ENCODE measurements at places on chromosomes 6 and 20.

DNA sequence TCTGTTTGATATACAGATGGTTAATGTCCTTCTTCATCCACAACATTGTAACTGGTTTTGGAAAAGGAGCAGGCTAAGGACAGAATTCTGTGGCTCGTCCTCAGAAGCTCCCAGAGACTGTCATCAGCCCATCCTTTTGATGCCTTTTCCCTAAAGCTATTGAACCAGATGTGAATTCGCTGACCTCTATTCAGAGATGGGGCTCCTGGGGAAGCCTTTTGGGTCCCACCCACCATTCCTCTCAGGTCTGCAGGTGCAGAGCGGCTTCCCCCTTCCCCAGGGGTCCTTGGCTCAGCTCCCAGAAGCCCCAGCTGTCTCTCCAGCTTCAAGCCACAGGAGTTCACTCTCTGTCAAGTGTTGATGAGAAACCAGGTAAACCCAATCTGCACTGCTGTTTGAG, 191.7 kb downstream of the SMOC2 start:
- no peak for DNase-seq

DNA sequence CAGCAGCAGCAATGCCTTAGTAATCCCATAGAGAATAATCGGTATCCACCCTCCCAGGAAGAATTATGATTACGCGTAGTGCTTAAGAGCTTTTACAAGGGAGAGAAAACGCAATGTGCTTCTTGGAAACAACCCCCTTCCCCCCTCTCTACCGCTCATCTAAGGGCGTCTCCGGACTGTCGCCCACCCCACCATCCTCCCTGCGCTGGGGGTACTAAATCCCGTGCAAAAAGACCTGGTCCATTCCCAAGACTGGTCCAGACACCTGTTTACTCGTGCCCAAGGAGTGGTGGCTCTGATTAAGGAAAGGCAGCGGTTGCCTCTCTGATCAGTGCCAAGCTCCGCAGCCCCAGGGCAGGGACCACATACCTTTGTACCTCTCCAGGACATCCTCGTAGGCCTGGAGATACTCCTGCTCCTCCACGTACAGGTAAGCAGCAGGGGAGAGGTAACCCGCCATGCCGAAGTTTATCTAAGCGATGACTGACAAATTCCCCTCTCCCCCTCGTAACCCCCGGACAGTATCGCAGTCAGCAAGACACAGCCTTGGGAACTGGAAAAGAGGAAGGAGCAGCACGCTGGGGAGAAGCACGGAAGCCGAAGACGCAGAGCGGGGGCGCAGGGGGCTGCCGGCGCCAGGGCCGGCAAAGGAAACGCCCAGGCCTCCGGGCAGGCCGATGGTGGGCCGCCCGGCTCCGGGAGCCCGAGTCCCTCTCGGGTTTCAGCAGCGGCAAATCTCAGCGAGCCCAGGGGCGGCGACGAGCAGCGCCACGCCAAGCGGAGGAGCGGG, 112.0 kb upstream of the BEND6 start:
- peak; percentile 26 for DNase-seq

- DNase-seq: no peak
These were observed 53.9 kb upstream of the SIM1 start for GRCh38 chr6:100518588-100518987.

- DNase-seq: no peak
These were observed 319.5 kb upstream of the HSF2 start for GRCh38 chr6:122079916-122080315.

GRCh38 chr6:2938004-2938631, 33.2 kb downstream of the SERPINB6 start:
- DNase-seq: no peak

- no peak for DNase-seq
These were observed 403.8 kb upstream of the SOX4 start for GRCh38 chr6:21189759-21190158.

DNA sequence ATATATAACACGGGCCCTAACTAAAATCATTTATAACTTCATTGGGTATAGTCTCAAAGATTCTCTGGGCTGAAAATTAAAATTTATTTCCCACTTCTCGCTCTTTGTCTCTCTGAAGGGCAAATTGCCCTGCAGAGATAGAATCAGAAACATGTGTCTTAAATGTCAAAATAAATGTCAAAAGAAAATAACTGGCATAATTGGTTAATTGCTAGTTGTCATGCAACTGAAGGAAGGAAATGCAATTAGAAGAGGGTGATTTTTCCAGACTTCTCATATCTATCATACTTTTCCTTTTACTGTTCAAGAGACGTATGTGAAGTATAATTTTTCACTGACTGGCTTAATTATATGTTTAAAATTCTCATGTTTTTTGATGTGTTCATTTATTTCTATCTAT, 80.3 kb upstream of the HMGCLL1 start:
- DNase-seq: no peak

DNA sequence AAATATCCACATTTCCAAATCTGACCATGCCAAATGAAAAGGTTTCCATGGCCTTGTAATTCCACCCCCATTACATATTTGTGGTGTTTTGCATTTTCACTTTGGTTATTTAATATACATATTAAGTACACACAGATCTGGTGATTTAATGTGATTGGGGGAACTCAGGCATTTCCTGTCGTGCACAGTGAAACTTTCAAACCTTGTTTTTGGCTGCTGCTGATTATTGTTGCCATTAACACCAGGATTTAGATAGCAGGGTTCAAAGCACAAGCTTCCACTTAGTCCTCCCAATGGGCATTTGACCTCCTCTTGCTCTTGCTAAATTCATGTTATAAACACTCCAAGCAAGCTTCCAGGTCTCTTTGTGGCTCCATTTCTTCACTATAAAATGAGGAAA, 166.5 kb downstream of the SOBP start:
- DNase-seq: no peak

DNA sequence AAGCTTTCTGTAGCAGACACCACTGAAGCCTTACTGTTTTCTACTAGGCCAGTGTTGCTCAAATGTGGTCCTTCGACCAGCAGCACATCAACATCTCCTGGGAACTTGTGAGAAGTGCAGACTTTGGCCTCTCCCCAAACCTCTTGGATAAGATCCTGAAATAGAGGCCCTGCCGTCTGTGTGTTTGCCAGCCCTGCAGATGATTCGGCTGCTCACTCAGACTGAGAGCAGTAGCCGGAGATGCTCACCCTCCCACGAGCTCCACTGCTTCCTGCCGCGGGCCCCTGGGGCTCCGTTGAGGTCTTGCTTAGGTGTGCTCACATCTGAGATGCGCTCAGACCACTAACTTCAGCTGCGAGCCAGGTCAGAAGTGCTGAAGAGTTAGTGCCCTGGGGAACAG, 129.5 kb upstream of the SSTR4 start:
- peak; percentile 61 for DNase-seq

- no peak for DNase-seq
These were observed 222.2 kb upstream of the TSHZ2 start for GRCh38 chr20:52749938-52750337.

- DNase-seq: no peak
These were observed 13.9 kb upstream of the VAPB start for GRCh38 chr20:58374906-58375758.

DNA sequence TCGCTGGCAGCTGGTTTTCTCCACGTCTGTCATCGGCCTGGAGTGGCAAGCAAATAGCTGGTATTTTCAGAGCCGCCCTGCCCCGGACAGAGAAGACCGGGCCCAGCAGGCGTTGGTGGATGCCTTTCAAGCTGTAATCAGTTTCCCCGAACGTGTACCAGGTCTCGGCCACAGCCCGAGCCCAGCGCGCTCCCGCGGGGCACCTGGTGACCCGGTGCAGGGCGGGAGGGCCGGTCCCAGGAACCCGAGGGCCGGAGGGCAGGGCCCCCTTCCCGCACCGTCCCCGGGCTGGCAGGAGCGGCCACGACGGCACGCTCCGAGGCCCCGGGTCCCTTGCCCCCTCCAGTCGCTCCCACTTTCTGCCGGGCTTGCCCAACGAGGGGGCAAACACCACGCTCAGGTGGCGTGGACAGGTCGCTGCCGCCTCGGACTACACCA, 348 bp upstream of the PYGB start:
- no peak for DNase-seq

GRCh38 chr6:90028995-90029635, 134.8 kb downstream of the GJA10 start:
- DNase-seq: no peak

GRCh38 chr20:49318430-49319207, 40.8 kb upstream of the ZNFX1 start:
- no peak for DNase-seq

Measured in tibial nerve (tissue), 4 donors.